ENCODE measurements at places on chromosomes 1 and 21.

- no peak for DNase-seq
Measured at GRCh38 chr1:222786121-222786520, 28.7 kb upstream of the DISP1 start.

GRCh38 chr1:183674339-183674738 lies 21.2 kb upstream of the APOBEC4 start:
- DNase-seq = no peak

GRCh38 chr1:17874231-17874630 lies 119.1 kb downstream of the ACTL8 start:
- DNase-seq = no peak

- DNase-seq = no peak
Measured at GRCh38 chr1:2443277-2444137, 31.1 kb upstream of the PEX10 start.

DNA sequence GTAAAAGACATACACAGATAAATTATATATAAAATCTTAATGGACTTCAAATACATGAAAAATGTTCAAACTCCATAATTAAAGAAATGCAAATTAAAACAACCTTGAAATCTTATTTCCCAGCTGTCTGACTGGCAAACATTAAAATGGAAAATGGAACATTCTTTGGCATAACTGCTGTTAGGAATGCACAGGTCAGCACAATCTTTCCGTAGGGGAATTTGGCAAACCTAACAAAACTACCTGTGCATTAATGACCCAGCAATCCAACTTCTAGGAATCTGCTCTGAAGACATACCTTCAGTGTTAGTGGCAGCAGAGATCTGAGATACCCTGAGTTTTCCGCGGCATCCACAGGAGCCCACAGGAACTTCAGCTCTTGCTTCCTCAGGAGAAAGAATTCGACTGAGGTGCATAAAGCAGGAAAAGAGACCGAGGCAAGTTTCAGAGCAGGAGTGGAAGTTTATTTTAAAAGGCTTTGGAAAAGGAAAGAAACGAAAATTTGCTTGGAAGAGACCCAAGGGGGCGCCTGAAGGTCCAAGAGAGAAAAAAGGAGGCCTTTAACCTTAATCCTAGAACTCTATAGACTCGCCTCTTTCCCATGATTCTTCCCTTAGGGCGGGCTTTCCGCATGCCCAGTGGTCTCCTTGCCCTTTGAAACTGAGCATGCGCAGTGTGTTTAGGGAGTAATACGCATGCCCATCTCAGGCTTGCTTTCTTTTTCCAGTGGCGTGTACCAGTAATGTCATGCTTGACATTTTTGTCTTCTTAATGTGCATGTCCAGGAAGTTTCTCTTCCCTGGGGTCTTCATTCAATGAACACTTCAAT lies 24.8 kb downstream of the LYPD8 start:
- DNase-seq = no peak

DNA sequence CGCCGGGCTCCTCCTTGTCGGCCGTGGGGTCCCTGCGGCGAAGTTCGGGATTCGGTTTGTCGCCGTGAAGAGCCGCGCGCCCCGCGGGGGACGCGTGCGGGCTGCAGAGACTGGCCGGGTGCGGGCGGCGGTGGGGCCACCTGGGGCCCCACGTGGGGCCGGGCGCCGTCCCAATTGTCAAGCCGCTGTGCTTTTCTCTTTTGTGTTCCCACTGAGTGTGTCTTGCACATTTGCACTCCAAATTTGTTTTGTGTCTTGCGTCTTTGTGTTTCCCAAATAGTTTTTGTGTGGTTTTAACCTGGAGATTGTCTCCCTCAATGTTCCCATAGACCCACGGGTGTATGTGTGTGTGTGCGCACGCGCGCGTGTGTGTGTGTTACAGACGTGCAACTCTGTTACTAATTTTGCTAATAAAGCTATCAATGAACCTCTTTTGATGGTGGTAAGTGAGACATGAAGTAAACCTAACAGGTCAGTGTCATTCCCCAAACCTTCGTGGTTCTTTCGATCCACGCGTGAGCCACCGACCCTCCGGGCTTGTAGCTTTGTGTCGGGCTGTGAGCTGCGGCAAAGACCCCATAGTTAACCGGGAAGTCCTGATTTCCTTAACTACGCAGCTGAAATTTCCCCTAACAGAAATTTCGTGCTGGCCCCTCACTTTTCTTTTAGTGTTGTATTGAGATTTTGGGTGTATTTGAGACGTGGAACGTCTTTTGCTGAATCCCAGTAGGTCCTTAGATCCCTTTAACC lies 708 bp downstream of the PRDM2 start:
- DNase-seq = no peak

DNA sequence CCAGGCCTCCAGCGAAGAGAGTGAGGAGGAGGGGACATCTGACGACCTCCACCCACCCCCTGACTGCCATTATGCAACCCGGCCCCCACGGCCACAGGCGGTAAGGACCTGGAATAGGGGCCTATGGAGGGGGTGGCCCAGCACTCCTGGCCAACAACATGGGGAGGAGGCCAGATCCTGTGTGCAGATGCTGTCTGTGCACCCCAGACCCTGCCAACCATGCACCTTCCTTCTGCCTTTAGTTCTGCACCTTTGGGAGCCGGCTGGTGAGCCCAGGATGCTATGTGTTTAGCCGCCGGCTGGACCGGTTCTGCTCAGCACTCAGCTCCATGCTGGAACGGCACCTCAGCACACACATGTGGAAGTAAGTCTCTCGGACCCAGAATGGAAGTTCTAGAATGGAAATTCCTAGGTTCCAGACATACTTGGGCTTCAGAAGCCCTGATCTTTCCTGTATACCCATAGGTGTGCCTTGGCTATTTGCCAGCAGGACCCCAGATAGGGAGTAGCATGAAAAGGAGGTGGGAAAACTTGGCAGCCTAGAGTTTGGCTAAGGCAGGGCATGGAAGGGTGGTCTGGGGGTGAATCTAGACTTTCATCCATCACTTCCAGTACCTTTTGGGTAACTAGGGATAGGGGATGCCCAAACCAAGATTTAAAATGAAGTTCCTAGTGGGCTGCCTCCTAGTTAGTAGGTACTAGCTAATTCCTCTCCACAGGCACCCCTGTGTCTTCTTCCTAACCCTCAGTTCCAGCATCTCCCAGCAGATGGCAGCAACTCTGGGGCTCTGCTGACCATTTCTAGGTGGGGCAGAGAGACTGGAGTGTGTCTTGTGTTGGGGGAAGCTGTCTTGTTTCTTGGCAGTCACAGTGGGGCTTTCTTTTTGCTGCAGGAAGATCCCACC lies 3.6 kb upstream of the CYB561D1 start:
- peak; percentile 39 for DNase-seq

- DNase-seq = no peak
Measured at GRCh38 chr21:34518301-34518700, 6.3 kb upstream of the KCNE1 start.

DNA sequence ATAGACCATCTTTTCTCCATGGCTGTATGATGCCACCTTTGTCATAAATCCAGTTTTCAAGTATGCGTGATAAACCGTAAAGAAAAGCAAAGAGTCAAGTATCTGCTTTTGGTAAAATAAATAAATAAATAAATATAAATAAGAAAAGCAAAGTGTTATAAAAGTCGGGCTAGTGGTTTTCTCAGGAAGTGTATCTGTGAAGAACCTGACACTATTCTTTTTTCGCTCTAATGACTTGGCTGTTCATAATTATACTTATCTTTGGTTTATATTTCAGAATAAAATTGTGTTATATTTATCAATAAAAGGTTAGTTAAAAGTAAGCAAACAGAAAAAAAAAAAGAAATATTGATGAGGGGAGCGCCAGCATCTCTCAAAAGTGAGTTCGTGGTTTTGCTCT lies 594 bp upstream of the EXO5 start:
- DNase-seq = no peak

- DNase-seq = peak; percentile 36
Measured at GRCh38 chr1:231274119-231274825, 33.3 kb downstream of the GNPAT start.

DNA sequence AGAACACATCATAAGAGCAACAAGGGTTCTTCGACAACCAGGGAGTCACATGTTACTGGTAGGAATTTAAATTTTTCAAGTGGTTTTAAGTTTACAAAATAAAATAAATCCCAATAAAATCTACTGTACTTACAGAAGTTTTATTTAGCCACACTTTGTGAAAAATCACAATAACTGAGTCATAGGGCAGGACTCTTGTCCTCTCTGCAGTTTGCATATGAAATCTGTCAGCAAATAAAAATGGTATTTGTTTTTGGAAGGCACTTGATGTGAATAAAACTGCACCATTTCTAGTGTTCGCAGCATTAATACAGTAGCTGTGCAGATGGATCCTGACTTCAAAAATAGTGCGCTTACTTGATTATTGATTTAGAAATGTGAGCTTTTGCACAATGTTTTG lies 150.4 kb downstream of the LBR start:
- no peak for DNase-seq

DNA sequence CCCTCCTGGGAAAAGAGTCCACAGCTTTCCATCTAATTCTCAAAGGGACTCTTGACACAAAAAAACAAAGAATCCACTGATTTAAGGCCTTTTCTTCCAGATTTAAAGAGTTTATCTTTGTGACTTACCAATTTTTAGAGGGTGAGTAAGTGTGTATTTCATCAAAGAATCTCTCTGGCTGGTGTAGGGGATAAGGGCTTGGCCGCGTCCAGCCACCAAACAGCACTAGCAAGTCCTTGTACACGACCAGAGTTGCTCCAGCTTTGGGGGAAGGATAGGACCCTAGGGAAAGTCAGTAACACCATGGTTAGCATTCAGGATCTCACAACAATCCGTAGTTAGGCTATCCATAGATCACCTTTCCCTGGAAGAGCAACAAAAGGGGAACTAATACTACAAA lies 19.5 kb upstream of the CPLANE2 start:
- no peak for DNase-seq

- DNase-seq = no peak
Measured at GRCh38 chr1:64280001-64280400, 76.6 kb downstream of the UBE2U start.

- no peak for DNase-seq
Measured at GRCh38 chr1:172203135-172203823, 217.2 kb upstream of the C1orf105 start.

DNA sequence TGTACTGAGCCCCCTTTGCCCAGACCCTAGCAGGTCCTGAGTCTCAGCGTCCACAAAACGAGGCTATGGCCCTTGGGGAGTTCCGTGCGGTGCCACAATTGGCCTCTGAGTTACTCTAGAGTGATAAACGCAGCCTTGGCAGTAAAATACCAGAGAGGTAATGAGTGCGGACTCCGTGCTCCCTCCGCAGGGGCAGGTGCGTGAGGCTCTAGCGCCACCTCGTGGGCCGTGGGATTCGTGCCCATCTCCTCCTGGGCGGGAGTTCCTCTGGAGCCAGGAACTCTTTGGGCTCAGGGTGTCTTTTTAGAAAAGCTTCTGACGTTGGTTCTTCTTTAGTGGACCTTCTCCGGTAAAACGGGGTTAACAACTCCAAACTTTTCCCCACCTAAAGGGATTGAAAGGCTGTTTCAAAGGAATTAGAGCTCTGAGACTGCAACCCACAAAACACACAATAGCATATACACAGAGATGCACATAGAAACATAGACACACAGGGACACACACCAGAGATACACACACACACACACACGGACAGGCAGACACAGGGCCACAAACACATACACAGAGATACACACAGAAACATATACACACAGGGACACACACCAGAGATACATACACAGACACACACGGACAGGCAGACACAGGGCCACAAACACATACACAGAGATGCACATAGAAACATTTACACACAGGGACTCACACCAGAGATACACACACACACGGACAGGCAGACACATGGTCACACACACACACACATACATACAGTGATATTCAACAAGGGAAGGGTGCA lies 99.4 kb downstream of the KCNJ15 start:
- no peak for DNase-seq

DNA sequence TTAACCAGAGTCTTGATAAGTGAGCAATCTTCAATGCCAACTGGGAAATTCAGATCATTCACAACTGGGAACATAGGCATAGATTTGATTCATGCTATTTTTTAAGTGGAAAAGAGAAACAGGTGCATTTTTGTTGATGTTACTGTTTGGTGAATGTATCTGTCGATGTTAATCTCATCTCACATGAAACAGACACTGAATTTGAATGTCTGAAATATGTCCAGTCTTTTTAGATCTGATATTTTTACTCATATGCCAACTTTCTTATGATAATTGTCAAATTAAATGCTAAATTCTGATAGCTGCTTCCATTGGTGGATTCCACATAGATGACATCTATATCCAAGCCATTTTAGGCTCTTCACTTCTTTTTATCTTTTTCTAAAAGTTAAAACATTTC lies 213.1 kb downstream of the RYR2 start:
- no peak for DNase-seq

DNA sequence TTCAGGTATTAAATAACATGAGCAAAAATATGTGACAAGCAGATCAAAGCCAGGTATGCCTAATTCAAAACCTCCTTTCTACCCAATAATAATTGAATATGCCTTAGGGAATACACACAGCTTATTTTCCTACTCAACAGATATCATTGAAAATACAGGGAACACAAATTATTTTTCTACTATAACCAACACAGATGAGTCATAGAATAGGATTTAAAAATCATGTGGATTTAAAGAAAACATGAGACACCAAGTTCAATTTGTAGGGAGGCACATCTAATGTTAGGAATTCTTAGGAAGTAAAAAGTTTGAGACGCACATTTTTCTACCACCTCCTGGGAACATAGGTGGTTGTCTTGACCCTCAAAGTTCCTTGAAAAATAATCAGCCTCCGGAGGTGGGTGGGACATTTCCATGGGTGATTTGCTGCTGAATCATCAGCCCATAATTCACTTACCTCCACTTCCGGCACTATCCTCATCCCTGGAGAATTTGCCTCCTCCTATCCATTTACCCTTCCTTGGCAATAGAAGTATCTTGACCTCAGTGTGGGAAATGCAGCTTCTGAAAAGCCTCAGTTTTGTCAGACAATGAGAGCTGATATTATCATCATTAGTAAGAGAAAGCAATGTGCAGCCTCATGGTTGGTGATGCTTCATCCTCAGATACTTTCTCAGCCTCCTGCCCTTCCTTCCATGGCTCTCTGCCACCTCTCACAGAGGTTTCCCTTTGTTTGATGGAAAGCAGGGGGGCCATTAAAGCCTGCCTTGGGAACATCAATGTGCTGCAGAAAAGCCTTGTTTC lies 33.5 kb upstream of the RGS4 start:
- peak; percentile 81 for DNase-seq

DNA sequence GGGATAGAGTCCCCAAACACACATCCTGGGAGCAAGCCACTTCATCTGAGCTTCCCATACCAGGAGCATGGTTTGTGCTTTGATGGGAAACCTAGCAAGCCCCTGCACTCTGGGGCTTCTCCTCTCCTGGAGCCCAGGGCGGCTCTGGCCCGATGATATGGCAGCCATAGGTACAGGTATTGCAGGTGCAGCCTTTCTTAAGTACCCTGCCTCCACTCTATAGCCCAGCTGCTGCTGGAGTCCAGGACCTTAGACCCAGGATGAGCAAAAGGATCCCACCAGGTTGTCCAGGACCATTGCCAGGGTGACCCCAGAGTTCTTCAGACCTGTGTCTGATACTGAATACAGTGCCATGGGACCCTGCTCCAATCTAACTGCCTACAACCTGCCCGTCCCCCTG lies 4.2 kb downstream of the C1orf226 start:
- DNase-seq = no peak

GRCh38 chr1:246111570-246111969 lies 395.5 kb downstream of the SMYD3 start:
- DNase-seq = no peak
